C1 segment of cervical spinal cord (tissue), 14 donors: ENCODE measurements at places on chromosomes 5 and 9.

- no peak for DNase-seq
Observed at GRCh38 chr9:135771401-135772051, 69.5 kb downstream of the KCNT1 start.

DNA sequence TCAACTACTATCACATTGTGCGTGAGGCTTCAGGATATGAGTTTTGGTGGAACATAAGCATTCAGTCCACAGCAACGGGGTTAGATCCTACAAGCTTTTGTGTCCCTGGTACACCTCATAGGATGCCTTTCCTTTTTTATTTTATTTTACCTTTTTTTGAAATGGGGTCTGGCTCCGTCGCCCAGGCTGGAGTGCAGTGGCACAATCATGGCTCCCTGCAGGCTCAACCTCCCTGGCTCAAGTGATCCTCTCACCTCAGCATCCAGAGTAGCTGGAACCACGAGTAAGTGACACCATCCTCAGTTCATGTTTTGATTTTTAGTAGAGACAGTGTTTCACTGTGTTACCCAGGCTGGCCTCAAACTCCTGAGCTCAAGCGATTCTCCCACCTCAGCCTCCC is 86.0 kb upstream of the RAI14 start:
- DNase-seq, result no peak

DNA sequence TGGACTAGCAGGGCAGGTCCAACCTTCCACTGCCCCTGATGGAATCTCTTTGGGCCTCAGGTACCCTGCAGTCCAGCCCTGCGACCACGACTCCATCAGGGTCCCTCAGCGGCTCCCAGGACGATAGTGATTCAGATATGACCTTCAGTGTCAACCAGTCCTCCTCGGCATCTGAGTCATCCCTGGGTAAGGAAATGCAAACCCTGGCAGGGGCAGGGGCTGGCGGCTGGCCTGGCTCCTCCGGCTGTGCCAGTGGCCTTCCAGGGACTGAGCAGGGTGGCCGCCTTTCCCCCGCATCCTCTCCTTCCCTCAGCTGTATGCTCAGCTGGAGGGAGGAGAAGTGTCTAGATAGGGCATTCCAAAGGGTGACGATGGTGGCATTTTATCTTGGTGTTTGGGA is 45.0 kb downstream of the NEURL1B start:
- DNase-seq, result no peak

DNA sequence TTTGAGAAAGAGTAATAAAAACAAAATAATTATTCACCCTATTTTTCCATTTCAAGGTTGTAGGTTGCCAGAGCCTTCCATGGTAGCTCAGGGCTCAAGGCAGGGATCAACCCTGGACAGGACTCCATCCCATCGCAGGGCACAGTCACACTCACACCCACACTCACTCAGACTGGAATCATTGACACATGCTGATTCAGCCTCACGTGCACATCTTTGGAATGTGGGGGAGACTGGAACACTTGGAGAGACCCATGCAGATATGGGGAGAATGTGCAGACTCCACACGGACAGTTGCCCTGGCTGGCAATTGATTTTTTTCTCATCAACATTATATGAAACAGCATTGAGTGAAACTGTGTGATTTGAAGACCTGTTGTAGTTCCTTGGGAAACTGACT is 234.1 kb downstream of the ADGRV1 start:
- no peak for DNase-seq

- DNase-seq, result no peak
Observed at GRCh38 chr9:69744688-69745380, 15.0 kb downstream of the PTAR1 start.

- DNase-seq, result no peak
Observed at GRCh38 chr9:14418941-14419937, 105.3 kb upstream of the NFIB start.

DNA sequence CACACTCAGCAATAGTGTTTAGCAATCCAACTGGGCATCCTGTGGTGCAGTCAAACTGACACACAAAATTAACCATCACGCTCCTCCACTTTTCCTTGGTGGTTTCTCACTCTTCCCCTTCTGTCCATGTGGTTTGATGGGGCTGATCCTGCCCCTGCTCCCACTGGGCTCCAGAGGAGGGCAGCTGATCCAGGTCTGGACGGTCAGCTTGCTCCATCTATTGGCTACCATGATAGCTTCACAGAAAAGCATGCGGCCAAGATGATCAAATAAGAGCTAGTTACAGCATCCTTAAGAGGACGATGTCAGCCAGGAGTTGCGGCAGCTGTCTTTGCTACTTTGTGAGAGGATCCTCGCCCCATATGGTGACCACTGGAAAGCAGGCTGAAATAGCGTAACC is 29.6 kb upstream of the RANBP17 start:
- no peak for DNase-seq

GRCh38 chr5:16757989-16758501 is 141.2 kb upstream of the RETREG1 start:
- no peak for DNase-seq

- DNase-seq, result no peak
Observed at GRCh38 chr5:7546555-7546954, 150.6 kb downstream of the ADCY2 start.

GRCh38 chr5:59132131-59132530 is 549.3 kb downstream of the RAB3C start:
- no peak for DNase-seq

- DNase-seq, result no peak
Observed at GRCh38 chr9:133943781-133944745, 48.1 kb downstream of the VAV2 start.

DNA sequence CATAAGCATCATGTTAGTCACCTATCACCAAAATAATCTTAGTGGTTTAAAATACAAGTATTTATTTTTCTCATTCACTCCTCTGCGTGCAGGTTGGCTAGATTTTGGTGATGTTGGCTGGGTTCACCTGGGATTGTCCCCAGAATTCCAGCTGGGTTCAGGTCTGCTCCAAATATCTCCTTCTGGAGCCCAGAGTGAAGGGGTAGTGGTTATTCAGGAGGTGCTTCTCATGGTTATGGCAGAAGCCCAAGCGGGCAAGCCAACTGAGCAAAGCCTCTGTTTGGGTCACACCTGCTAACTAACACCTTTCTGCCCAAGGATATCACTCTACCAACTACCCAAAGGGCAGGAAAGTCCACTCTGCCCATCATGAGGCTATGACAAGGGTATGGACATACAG is 4.7 kb upstream of the SLC25A46 start:
- DNase-seq, result no peak

DNA sequence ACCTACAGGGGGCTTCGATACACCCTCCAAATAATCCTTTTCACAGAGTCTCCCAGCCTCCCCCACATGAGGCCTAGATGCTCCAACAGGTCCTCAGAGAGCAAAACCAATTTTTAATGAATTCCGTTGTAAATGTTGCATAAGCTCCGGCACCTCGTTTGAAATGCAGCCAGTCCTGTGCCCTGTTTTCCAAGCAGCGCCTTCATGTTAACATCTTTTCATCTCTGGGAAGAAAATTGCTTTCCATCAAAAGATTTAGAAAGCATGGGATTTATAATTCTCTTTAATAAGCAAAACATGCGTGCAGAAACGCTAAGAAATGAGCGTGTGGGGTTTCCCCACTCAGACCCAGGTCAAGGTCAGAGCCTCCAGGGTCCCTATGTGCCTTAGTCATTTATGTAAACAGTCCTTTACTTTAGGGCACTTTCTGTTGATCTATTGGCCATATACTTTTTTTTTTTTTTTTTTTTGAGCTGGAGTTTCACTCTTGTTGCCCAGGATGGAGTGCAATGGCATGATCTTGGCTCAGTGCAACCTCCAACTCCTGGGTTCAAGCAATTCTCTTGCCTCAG is 177.5 kb upstream of the S1PR3 start:
- no peak for DNase-seq

DNA sequence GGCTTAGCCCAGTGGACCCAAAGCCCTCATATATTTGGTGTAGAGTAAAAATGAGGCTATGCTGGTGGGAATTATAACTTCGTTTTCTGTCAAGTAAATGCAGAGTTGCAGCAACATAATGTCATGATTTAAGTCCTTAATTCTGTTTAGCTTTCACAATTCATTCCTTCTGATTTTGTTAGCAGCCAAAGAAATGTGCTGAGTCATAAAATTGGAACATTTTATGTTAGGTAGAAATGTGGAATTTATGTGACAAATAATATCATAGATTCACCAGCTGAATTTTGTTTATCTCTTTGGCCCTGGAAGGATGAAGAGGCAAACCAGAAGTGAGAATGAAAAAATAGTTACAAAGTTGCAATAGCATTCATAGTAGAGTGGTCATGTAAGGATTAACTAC is 247.0 kb downstream of the TRPM3 start:
- no peak for DNase-seq

DNA sequence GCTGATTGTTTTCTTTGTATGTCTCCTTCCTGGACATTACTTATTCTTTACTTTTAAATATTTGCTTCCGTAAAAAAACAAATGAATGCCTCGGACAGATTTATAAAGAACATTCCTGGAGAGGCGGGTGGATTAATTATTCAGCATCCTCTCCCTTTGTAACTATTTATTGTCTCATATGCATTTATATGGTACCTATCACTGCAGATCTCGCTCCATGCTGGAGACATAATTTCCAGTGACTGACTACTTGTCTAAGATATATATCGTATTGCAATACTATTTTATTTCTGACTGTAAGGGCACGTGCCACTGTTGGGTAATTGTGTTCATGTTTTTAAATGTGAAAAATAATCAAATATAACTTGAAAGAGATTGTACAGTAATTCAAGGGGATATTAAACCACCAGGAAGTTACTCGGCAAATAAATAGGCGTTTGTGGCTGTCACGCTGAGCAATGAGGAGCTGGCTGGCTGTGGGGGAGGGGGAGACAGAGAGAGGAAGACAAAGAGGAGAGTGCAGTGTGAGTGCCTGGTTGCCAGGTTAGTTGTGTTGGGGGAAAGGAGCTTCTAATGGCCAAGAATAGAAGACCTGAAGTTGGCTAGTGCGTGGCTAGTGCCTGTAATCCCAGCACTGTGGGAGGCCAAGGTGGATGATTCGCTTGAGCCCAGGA is 131.8 kb upstream of the GABRP start:
- no peak for DNase-seq

GRCh38 chr9:89295400-89295799 is 15.6 kb upstream of the CKS2 start:
- no peak for DNase-seq
